ENCODE measurements at places on chromosomes 4 and X. TPM values are rescaled to one million over a fixed set of nuclear protein-coding genes. Genes with fewer than 3 reads are reported as not detected.

MAGEA2 gene
- total RNA-seq: 0.13 TPM

XAGE1A gene
- total RNA-seq: 25.2 TPM

SLC25A5 gene
- 769 TPM for total RNA-seq

AMBN gene
- total RNA-seq: not detected

EPHA5 gene
- 0.30 TPM for total RNA-seq

CLCN5 gene
- 2.0 TPM for total RNA-seq

NSG1 gene
- total RNA-seq: 9.9 TPM

Measured in A549 treated with AZD2906 at 1 μM for 4 hours (cell line).